ENCODE measurements at places on chromosomes 3 and 15.

DNA sequence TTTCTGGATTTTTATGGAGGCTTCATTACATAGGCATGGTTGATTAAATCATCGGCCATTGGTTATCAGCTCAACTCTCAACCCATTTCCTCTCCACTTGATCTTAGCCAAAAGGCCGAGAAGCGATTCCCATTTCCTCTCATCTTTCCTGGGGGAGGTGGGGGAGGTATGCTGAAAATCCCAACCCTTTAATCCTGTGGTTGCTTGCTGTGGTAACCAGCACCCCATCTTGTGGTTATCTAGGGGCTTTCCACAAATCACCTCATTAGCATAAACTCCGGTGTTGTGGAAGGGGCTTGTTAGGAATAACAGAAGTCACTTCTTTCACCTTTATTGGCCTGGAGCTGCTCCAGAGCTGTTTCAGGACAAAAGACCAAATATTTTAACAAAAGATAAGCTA, 20.9 kb downstream of the PDE8A start:
- DNase-seq, result no peak

DNA sequence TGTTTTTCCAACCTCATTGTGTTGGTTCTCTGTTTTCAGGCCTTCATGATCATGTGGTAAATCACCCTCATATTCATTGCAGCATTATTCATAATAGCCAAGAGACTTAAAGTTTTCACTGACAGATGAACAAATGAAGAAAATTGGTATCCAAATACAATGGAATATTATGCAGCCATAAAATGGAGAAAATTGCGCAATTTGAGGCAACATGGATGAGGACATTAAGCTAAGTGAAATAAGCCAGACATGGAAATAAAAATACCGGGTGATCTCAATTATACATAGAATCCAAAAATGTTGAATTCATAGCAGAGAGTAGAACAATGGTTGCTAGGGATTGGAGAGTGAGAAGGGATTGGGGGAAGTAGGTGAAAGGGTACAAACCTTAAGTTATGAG, 491.9 kb upstream of the KCNMB2 start:
- DNase-seq, result no peak

GRCh38 chr15:42359249-42359648, at the start of gene CAPN3:
TSS of gene CAPN3 (plus strand) at chr15:42359501. CDS start at chr15:42359806, 305 bp downstream.
- DNase-seq, result no peak

GRCh38 chr3:88912294-88912877, 195.0 kb upstream of the EPHA3 start:
- no peak for DNase-seq

- no peak for DNase-seq
These were observed 29.4 kb upstream of the EIF4A2 start for GRCh38 chr3:186754006-186754405.

DNA sequence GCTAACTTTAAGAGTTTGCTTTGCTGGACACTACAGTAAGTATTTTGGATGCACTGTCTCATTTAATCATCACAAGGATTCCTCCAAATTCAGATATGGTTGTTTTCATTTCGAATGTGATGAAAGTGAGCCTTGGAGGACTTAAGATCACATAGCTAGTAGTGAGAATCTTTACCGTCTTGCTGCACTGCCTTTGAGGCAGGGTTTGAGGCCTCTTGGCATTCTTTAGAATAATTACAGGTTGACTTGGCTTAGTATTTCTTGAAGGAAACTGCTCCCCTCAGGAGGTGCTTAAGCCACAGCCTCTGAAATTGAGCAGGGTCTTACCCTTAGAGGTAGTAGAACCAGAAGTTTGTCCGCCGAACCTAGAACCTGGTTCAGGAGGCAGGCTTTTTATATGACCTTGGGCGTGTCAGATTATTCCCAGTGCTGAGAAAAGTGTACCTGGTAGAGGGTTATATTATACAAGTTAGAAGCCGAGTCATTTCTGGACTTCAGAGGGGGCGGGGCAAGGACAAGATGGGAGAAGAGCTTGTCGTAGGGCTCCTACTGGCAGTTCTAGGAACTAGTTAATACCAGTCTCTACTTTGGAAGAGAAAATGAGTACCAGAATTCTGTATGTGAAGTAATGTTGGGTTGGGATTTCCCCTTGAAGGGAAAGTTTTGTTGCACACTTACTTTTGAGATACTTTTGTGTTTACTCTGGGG, 1.1 kb downstream of the TFG start:
- DNase-seq, result peak; percentile 25

GRCh38 chr3:125112981-125113380, 57.2 kb upstream of the HEG1 start:
- no peak for DNase-seq

GRCh38 chr3:178520451-178520850, 15.8 kb upstream of the KCNMB2 start:
- no peak for DNase-seq

DNA sequence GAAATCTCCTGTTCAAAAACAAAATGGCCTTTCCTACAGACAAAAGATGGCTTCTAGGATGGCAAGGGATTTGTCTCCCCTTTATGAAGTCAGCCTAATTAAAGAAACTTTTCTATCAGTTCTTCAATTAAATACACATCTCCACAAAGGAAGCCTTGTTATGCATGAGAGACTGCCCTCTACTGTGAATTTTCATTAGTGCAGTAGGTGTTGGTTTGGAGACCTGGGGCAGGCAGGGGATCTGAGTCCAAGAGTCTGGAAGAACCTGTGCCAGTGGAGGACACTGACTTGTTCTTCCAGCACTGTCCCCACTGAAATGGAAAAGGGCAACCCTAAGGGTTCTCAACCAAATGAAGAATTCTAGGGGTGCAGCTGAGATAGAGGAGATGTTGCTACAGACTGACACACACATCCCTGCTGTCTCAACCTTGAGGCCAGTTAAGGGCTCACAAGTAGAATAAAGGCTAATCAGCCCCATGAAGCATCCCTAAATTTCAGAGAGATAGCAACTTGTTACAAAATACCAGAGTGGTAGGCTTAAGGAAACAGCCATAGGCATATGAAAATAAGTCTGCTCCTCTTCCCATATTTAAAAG, 174.0 kb upstream of the PRICKLE2 start:
- no peak for DNase-seq

DNA sequence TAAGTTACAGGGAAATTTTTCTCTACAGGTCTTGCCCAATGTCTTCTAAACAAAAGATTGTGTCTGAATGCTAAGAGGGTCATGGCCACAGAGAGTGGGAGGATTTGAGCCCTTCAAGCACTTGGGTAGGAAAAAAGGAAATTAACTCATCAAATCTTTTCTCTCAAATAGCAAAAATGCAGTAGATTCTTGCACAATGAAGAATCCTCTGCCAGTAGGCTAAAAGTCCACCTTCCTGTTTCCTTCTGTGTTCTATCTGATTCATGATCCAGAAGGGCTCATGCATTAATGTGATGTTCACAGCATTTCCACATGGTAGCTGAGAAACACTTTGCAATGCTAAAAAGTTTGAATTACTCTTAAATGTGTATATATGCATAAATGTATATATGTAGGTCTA, 177.1 kb downstream of the CD47 start:
- DNase-seq, result no peak

GRCh38 chr15:49905221-49905620, 213.8 kb downstream of the ATP8B4 start:
- DNase-seq, result no peak

Data from stimulated activated CD4-positive, alpha-beta T cell treated with anti-CD3 and anti-CD28 coated beads, Interleukin-2, amount 100 ng/mL, for 4 hours (primary cell).